ENCODE measurements at places on chromosomes 4 and X. TPM values are rescaled to one million over a fixed set of nuclear protein-coding genes. Genes with fewer than 3 reads are reported as not detected.

- no peak for DNase-seq
These were observed 69.4 kb downstream of the TBC1D9 start for GRCh38 chr4:140686796-140687195.

- no peak for DNase-seq
These were observed 73.6 kb upstream of the SORBS2 start for GRCh38 chr4:185885604-185886003.

DNA sequence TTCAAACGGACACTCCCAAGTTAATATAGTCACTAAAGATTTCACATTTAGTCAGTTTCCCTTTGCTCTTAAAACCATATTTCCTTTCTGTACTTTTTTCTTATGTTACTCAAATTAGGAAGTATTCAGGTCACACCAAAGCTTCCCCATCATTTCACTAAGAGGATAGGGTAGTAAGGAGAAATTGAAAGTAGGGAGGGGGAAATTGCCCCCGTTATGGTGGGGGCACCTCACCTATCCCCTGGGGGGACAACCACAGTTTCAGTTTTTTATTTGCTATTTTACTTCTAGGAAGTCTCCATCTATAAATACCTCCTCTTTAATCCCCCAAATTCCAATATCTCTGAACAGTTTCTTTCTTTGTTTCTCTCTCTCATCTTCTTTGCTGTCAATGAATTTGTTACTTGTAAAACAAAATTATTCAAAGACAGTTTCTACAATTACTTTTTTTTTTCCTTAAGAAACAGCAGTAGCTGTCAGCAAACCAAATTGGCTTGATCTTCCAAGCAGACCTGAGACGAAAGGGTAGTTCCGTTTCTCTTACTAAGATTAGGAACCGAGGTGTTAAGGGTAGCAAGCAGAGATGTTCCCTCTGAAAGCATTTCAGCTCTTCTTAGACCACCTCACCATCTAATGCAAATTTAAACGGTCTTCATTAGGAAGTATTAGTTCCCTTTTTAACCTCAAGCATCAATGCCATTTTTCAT is 160.2 kb upstream of the KLF3 start:
- no peak for DNase-seq

The TRIM75 gene
- not detected for total RNA-seq

The FRAS1 gene
- 5.1 TPM for total RNA-seq

DNA sequence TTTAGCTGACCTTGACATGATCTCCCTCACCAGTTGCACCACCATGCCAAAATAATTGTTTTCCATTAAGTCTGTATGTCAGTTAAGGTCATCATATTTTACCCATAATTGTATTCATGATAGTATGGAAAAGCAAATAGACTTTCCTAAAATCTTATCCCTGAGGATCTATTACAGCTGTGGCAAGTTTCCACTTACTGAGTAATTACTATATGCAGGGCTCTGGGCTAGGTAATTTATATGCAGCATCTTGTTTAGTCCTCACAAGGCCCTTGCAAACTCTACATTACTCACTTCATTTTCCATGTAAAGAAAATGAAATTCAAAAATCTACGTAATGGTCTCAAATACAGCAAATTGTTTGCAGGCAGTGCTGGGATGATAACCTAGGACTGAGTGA is 34.8 kb downstream of the YIPF7 start:
- no peak for DNase-seq

GRCh38 chrX:16433021-16433420 is 216.9 kb upstream of the S100G start:
- no peak for DNase-seq

Measured in osteoblast (primary cell).